Heart left ventricle (tissue), 16 donors: ENCODE measurements at places on chromosomes 12 and 14. TPM values are rescaled to one million over a fixed set of nuclear protein-coding genes. Genes with fewer than 3 reads are reported as not detected.
A peak's percentile ranks its signal among the peaks of the same experiment; 100 is the strongest.

GRCh38 chr12:29427964-29428363 lies 47.0 kb upstream of the ERGIC2 start:
- no peak for DNase-seq

- DNase-seq = no peak
Observed at GRCh38 chr14:29536886-29537511, 390.6 kb downstream of the PRKD1 start.

DNA sequence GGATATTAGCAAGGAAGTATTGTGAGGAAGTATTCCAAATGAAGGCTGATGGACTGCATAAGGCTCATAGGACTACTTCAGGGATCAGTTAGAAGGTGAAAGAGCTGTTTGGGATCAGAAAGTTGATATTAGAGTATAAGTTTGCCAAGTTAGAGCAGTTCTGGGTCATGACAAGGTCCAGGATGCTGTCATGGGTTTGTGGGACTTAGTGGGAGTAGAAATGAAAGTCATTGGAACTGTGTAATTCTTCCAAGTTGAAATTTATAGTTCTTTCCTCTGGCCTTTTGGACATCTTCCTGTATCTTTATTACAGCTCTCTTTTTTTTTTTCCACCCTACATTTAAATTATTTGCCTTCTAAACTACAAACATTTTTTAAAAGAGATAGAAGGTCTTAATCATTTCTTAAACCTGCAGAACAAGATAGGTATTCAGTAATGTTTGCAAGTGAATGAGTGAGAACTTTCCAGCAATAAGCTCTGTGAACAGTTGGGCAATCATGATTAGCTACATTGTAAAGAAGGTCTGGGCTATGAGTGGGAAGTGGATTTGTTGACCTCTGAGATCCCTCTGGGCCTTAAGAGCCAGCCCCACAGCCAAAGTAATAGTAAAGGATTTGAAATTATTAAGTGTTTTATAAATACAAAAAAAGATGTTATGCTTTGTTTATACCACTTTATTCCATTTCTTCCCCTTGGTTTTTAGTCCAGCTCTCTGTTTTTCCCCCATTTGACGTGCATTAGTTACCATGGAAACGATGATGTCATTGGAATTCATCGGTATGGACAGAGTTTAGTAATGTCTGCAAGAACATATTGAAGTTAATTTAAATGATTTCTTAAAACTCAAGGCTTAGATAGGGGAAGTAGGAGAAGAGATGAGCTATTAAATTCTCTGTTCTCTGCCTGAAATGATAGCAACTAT lies 247.9 kb upstream of the ARHGAP5 start:
- DNase-seq = no peak

- no peak for DNase-seq
Observed at GRCh38 chr12:75239987-75240386, 30.3 kb upstream of the KCNC2 start.

DNA sequence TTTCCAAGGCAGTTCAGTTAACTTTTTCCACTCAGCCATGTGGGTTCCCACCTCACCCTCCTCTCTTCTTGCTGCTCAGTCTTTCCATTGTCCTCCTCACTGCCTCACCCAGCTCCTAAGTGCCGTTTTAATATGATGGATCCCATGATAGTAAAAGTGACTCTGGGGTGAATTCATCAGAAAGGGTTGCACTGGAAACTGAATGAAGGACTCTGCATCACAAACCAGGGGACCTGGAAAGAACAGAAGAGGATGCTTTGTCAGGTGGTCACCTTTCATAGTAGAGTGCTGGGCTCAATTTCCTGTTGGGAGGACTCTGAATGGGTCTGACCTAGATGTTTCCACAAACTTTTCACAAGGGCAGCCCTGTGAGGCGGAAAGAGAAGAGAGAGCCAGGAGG lies 67.8 kb upstream of the SLC8A3 start:
- DNase-seq = no peak

GRCh38 chr14:50542941-50543418 lies 10.6 kb upstream of the MAP4K5 start:
- DNase-seq = no peak

GRCh38 chr14:61193476-61193875 lies 87.7 kb downstream of the TMEM30B start:
- no peak for DNase-seq

DNA sequence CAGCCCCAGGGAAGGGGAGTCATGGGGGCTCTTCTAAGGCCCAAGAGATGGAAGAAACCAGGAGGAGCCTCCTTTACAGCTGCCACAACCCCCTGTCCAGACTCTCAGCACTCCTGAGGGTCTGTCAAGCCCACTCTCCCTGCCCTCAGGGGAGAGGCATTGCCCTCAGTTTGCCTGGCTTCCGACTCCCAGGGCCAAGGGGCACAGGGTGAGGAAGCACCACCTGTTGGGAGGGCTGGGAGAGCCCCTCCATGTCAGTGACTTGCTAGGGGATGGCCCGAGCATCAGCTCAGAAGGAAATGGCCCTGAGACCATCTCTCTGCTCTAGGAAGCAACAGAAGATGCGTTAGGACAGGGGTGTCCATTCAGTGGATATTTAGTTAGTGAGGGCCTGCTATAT lies 36.1 kb downstream of the LTBP2 start:
- DNase-seq = no peak

GRCh38 chr12:107580750-107581618 lies 104.6 kb upstream of the PWP1 start:
- no peak for DNase-seq

DNA sequence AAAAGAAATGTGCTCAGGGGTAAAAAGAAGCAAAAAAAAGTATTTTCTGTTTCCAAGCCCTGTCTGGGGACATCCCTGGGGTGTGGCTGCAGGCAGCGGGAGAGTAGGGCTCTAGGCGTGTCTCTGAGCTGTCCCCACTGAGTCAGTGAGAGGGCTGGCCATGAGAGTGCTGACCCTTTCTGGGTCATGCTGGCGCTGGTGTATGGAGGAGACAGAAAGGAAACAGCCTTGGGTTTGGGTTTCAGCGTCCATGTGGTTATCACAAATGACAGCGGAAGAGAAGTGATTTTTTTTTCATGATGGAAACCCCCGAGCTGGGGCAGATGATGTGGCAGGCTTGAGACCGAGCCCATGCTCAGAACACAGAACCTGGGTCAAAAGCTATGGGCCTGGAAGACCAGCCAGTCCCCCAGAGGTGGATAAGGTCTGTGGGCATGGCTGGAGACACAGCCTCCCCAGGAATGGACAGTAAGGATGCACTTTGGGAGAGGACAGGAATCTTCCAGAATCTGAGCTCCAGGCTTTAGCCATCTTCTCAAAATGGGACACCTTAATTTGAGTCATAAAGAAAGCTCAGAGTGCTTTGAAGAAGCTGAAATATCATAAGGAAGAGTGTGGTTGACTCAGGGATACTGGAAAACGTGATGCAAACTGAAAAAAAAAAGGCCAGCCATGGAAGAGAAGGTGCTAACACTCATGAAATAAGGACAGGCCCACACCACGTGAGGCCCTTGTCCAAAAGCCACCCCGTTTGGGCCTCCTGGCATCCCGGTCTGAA lies 36.2 kb downstream of the SYNE3 start:
- DNase-seq = peak; percentile 50

- no peak for DNase-seq
Observed at GRCh38 chr12:79388011-79388410, 302.8 kb downstream of the PAWR start.

DNA sequence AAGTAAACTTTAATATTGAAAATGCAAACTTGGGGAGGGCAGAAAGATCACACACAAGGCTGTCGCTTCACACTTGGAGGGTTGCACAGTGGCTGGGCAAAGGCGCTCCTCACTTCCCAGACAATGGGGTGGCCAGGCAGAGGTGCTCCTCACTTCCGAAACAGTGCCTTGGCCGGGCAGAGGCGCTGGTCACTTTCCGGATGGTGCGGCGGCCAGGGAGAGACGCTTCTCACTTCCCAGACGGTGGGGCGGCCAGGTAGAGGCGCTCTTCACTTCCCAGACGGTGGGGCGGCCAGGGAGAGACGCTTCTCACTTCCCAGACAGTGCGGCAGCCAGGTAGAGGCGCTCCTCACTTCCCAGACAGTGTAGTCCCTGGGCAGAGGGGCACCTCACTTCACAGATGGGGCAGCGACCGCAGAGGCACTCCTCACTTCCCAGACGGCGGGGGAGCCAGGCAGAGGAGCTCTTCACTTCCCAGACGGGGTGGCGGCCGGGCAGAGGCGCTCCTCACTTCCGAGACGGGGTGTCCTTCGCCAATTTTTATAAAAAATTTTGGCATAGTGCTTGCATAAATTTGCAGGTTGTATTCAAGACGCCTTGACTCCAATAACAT lies 140.8 kb upstream of the PZP start:
- no peak for DNase-seq

- DNase-seq = no peak
Observed at GRCh38 chr12:122793685-122794106, 19.3 kb downstream of the CCDC62 start.

- DNase-seq = no peak
Observed at GRCh38 chr14:82562881-82563280, 1029.2 kb upstream of the SEL1L start.

DNA sequence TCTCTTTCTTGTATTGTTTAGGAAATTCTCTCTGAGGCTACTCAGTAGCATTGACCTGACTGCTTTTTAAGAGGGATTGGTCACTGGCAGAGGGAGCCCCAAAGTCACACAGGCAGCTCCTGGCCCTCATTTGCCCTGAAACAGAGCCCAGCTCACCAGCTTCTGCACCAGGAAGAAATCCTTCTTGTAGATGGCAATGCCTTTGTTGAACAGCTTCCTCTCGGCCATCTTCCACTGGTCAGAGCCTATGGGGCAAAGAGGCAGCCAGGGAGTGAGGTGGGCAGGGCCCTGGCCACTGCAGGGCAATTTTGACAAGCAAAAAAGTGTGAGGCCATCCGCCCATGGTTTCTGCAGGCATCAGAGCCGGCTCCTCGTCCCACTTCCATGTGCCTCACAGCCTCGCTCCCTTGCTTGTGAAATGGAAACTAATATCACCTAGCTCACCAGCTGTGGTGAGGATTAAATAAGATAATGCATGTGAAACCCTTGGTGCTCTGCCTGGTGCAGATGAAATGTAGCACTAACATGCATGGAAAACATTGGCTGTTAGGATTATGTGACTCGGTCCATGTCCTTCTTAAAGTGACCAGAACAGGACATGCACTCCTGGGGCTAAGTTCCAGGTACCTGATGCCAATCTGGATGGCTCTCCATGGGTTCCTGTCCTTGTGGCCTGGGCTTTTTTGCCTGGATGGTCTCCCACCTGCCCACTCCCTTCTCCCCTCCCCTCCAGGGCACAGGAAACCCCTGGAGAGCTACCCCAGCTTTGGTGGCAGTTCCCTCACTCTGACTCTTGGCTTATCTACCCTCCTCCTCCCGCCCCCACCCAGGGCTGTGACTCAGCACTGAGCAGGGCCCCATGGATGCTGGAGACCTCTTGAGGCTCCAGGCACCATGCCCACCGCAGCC lies 11.2 kb upstream of the PNMA1 start:
- DNase-seq = no peak

GRCh38 chr12:13606290-13606689 lies 375.1 kb downstream of the GRIN2B start:
- no peak for DNase-seq

DNA sequence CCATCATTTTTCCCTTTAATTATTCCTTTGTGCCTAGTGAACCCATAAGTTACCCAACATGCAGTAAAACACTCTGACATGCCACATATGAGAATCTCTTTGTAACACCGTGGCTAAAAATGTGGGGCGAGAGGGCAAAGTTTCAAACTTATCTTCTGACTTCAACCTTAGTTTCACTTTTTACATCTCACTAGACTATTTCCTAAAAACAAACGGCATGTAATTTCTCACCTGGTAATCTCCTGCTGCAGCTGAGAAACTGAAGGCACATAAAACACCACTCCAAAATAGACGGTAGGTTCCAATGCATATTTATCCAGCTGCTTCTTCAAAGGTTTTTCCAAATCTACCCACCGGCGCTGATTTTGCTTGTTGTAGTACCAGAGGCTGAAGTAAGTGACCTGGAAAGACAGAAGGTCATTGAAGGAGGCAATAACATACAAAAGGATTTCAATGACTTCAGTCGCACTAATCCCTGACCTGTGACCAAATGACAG lies 37.9 kb downstream of the PTPN21 start:
- no peak for DNase-seq

GRCh38 chr12:10365696-10366405 lies 24.0 kb downstream of the KLRK1 start:
- no peak for DNase-seq

DNA sequence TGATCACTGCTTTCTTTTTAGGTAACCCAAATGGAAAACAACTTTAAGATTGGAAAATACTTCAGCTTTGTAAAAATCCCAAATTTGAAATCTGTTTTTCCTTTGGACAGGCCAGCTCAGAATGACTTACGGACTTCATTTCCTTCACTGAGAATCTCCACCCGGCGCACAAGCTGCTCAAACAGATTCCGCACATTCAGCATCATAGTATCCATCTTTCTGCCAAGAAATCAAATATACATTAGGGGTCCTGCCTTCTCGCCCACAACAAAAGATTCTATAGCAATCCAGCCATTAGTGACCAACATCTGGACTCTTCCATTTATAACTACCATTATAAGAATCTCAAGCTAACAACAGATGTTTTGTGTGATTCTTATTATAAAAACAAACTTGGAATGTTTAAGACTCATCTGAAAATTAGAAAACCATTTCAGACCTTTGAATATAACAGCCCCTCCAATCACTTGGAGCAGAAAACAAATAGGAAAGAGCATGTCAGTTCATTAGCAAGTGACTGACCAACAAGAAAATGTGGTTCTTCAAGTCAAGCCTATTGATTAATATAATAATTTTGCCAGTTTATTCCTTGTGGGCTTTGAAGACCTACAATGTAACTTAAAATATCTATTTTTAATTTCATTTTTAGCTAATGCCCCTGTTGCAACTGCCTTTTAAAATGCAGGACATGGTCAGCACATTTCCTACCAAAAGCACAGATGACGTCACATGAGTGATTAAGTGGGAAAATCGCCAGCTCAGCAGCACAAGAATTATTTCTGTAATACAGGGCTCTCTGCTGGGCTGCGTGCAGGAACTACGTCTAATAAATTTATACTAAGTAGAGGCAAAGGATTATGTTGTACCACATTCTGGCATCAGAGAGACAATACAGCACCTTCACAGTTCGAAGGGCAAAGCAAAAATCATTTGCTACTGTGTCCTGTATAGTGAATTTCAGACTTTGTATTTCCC lies 8.5 kb downstream of the RACGAP1 start:
- peak; percentile 56 for DNase-seq

GRCh38 chr12:107386569-107386968 lies 293.2 kb upstream of the CRY1 start:
- no peak for DNase-seq

GRCh38 chr12:13570005-13570694 lies 373.6 kb downstream of the EMP1 start:
- DNase-seq = no peak

GRCh38 chr14:29822430-29822709 lies 105.3 kb downstream of the PRKD1 start:
- DNase-seq = no peak

- DNase-seq = peak; percentile 55
Observed at GRCh38 chr12:57888409-57889157, 42.1 kb upstream of the CTDSP2 start.

- no peak for DNase-seq
Observed at GRCh38 chr12:46990211-46990610, 89.2 kb upstream of the PCED1B start.

Gene B4GALNT3
- 29.9 TPM for total RNA-seq

Gene PIK3C2G
- not detected for total RNA-seq

Gene SIX6
- total RNA-seq = not detected

Gene VDR
- 0.72 TPM for total RNA-seq

Gene KRT79
- total RNA-seq = not detected

Gene CISTR
- 2.6 TPM for total RNA-seq

Gene PLA2G1B
- total RNA-seq = not detected

Gene ANKRD33
- total RNA-seq = not detected

Gene VPS37B
- total RNA-seq = 18.9 TPM

Gene DBX2
- 0.45 TPM for total RNA-seq
